CD14-positive monocyte (primary cell): ENCODE measurements at places on chromosomes 16 and 17.

GRCh38 chr17:59160157-59161025, 4.8 kb downstream of the PRR11 start:
- no peak for DNase-seq

- DNase-seq = no peak
Observed at GRCh38 chr17:33688771-33689170, 395.7 kb upstream of the ASIC2 start.

DNA sequence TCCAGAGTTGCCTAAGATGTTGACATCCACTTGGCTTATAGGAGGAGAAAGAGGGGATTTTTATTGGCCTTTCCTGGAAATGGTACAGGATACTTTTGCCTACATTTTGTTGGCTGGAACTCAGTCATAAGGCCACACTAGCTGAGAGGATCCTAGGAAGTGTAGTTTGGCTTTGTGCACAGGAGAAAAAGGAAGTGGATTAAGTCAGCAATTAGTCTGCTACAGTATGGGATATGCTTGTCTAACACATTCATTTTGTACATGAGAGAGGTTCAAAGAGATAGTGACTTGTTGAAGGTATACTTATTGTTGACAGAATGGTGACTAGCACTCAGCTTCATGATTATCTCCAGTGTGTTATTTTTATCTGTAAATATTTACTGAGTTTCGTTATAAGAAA, 10.3 kb downstream of the UTP18 start:
- DNase-seq = no peak

DNA sequence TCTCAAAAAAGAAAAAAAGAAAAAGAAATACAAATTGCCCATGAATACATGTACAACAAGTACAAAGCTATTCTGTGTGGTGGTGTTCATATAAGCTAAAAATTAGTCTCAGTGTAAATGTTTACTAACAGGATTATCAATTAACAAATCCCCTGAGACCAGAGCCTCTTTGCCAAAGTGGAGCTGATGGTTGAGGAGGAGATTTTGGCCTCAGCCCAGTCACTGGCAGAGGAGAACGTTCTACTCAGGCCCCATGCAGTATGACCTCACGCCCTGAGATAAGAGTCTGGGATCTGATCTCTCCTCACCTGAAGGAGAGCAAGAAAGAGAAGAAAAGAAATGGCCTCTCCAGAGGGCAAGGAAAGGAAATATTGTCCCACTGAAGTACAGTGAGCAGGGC, 35.5 kb upstream of the NOL11 start:
- no peak for DNase-seq

DNA sequence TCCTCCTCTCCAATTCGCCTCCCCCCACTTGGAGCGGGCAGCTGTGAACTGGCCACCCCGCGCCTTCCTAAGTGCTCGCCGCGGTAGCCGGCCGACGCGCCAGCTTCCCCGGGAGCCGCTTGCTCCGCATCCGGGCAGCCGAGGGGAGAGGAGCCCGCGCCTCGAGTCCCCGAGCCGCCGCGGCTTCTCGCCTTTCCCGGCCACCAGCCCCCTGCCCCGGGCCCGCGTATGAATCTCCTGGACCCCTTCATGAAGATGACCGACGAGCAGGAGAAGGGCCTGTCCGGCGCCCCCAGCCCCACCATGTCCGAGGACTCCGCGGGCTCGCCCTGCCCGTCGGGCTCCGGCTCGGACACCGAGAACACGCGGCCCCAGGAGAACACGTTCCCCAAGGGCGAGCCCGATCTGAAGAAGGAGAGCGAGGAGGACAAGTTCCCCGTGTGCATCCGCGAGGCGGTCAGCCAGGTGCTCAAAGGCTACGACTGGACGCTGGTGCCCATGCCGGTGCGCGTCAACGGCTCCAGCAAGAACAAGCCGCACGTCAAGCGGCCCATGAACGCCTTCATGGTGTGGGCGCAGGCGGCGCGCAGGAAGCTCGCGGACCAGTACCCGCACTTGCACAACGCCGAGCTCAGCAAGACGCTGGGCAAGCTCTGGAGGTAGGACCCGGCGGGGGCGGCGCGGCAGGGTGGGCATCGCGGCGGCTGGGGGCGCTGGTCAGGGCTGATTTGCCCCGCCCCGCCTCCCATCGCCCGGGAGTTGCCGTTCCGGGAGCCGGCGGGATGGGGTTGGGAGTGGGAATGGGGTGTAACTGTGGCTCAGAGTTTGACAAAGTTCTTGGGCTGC, 567 bp downstream of the SOX9 start:
- DNase-seq = no peak

- no peak for DNase-seq
Observed at GRCh38 chr16:49058382-49058781, 223.3 kb downstream of the CBLN1 start.

DNA sequence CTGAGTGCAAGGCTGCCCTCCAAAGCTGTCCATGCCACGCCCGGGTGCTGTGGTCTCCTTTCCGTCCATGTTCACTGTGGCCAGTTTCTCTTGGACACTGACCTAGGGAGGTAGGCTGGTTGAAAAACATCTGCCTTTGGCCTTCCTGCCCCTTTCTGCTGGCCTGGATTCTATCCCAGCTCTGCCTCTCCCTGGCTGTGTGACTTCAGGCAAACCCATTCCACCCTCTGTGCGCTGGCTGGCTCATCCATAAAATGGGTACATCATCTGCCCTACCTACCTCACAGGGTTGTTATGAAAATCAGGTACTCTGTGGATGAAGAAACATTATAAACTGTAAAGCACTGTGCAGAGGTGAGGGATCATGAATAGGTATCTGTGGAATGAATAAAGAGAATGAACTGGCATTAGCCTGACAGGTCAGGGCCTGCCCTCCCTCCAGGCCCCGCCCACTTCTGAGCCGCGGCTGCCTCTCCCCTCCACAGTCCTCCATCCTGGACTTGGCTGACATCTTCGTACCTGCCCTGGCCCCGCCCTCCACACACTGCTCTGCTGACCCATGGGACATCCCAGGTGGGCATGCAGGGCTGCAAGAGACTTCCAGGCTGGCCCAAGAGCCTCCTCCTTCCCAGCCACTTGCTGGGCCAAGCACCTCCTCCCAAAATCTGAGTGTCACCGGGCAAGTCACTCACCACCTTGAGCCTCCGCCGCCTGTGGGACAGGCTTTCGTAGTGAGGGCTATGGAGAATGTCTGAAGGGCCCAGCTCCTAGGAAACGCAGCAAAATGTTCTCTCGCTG, 7.0 kb upstream of the SPATA20 start:
- no peak for DNase-seq

- DNase-seq = no peak
Observed at GRCh38 chr16:57226701-57227621, 18.1 kb upstream of the ARL2BP start.

GRCh38 chr17:46720408-46720807, 98.1 kb downstream of the WNT3 start:
- no peak for DNase-seq

DNA sequence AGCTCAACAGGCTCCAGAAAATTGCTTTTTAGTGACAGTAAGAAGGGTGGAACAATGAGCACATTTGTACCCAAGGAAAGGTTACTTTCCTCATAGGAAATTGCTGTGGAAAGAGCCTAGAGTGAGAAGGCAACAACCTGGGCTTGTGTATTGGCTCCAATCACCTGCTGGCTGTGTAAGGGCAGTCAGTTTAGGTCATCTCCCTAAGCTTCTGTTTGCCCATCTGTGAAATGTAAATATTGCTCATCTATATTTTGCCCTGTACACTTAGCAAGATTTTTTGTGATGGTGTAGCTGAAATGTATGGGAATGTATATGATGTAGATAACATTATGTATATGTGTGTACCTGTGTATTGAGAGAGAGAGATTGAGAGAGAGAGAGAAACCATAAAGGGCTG, 225.2 kb upstream of the MPHOSPH6 start:
- no peak for DNase-seq

- DNase-seq = no peak
Observed at GRCh38 chr17:55845385-55845784, 94.5 kb downstream of the PCTP start.

GRCh38 chr16:4115949-4116318, 308 bp downstream of the ADCY9 start:
- DNase-seq = no peak

GRCh38 chr16:87580855-87581261, 21.4 kb upstream of the JPH3 start:
- no peak for DNase-seq

DNA sequence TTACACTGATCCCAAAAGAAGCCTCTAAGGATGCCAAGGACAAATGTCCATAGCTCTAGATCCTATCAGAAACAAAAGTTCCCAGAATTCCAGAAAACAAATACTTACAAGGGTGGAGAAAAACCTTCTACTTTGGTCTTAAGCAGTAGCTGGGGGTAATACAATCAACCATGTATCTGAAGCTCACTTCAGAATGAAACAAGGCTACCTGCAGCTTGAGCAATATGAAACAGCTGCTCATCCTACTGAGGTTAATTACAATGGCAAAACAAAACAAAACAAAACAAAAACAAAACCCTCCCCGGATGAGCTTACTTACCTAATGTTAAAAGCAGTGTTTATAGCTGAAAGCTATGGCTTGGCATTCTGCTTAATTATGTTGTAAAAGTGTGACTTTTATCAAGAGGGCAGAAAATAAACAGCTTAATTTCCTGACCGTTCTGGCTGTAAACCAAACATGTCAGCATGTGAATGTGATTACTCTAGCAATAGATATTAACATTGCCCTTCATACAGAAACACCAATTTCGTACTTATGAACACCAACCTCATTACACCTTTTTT, 10.5 kb downstream of the PDZD9 start:
- DNase-seq = no peak
